ENCODE measurements at places on chromosomes 1 and 21.

GRCh38 chr1:163035446-163036249 lies 33.5 kb upstream of the RGS4 start:
- peak; percentile 91 for DNase-seq

GRCh38 chr1:44270686-44271628 lies 57.7 kb downstream of the DMAP1 start:
- no peak for DNase-seq

DNA sequence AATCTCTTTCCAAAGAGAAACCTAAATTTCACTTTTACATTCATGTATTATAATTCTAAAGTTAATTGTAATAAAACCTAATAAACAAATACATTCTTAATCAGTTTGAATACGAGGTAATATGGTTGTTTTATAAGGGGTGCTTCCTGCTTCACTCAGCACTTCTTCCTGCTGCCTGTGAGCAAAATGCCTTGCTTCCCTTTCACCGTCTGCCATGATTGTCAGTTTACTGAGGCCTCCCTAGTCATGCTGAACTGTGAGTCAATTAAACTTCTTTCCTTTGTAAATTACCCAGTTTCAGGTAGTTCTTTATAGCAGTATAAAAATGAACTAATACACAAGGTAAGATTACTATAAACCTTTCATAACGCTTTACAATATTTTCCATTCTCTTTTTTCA lies 491.1 kb upstream of the LRRC7 start:
- no peak for DNase-seq

DNA sequence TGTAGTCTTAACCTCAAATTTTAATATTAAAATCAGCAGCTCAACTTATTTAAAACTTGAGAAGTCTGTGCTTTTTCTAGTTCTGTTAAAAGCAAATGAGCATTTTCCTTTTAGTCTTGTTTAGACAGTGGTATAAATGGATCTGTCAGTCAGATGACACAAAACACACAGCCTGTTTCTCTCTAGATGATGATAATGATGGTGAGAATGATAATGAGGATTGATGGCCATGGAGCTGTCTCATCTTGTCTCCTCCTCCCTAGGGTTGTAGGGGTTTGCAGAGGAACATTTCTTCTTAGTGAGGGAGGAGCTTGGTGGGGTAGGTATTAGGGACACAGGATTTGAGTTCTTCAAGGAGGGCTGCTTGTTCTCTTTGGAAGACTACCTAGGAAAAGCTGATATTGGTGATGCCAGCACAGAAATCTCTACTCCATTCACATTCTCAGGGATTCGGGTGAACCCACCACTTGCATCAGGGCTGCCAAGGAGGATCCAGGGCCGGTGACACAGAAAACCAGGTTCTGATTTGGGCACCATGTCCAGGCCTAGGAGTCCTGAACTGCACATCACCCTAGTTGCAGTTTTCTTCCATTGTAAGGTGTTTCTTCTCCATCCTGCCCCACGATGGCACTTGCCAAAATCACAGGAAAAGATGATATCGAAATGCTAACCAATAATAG lies 147.6 kb downstream of the RHOU start:
- no peak for DNase-seq

GRCh38 chr1:11474826-11475225 lies 4.1 kb upstream of the DISP3 start:
- DNase-seq = no peak

DNA sequence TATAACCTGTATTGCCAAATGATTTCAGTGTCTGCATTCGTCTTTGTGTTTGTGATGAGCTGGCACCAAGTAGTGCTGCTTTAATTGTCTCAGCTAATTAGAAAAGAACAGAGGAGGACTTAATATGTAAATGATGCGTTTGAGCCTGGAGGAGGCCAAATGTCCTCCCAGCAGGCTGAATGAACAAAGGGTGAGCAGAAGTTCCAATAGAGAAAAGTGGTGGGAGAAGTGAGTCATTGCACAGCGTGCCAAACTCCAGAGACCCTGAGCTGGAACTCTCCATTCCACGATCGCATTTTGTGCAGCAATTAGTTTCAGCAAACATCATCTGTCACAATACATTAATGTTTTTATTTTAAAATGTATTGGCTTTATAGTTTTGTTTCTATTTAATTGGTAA lies 17.9 kb downstream of the ETV3L start:
- DNase-seq = no peak

GRCh38 chr1:71572038-71572437 lies 491.2 kb upstream of the ZRANB2 start:
- no peak for DNase-seq

- DNase-seq = no peak
These were observed 64.0 kb upstream of the DNAH14 start for GRCh38 chr1:224865510-224865909.

GRCh38 chr1:26111530-26112406 lies at the start of gene PDIK1L:
TSS of gene PDIK1L (plus strand) at chr1:26111824. CDS start at chr1:26114309, 2,485 bp downstream.
- DNase-seq = peak; percentile 88

DNA sequence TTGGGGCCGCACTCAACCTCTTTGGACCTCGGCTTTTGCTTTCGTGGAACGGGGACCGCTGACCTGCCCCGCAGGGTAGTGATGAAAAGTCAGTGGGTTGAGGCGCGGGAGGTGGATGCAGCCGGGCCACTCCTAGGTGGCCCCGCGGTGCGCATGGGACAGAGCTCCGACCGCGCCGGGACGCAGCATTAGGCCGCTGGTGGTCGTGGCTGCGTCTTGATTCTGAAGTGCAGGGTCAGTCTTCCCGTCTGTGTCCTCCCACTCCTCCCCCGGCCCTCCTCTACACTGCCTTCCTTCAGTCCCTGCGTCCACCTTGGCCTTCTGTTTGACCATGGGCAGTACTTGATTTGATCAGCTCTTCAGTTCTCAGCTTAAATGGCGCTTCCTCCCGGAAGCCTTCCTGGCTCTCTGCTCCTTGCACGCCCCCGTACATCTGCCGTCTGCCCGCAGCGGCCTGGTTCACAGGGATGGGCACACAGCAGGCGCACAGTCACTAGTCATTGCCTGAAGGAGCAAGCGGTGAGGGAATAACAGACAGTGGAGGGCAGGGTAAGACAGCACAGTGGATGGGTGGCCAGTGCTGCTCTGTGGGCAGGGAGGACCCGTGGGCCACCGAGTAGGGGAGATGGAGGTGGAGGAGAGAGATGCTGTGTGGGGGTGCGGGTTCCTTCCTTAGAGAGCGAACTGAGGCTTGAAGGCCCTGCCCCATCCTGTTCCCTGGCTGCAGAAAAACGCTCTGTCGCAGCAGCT lies 633 bp downstream of the THEMIS2 start:
- DNase-seq = no peak

DNA sequence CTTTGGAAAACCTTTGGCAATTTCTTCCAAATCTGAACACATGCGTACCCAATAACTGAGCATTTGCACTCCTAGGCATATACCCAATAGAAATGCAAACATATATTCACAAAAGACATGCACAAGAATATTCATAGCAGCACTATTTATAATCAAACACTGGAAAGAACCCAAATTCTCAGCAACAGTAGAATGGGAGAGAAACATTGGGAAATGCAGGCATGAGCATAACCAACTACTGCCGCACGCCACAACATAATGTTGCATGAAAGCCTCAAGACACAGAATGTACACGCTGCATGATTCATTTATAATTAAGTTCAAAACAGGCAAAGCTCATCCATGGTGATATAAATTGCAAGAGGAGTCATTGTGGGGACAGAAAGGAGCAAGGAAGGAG lies 69.5 kb upstream of the FBXO28 start:
- DNase-seq = no peak

DNA sequence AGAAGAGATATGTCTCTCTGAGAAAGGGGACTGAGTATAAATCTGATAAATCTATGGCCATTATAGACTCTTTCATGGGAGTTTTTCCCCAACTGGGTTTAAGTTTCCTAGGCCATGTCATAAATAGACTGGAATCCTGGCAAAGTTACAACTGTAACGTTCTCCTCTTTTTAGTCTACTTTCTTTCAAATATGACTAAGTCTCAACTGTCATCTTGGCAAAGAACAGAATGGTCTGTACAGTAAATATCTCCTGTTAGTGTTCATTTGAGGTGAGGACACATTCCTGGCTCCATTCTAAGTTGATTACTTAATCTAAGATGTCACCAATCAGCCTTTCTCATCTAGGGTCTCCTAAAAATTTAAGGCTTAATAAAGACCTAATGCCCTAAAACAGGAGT lies 300.5 kb downstream of the BRINP2 start:
- DNase-seq = no peak

- DNase-seq = no peak
These were observed 17.0 kb upstream of the POU3F1 start for GRCh38 chr1:38063616-38064015.

- no peak for DNase-seq
These were observed 119.1 kb upstream of the GALNT2 start for GRCh38 chr1:229947968-229948367.

- no peak for DNase-seq
These were observed 63.6 kb downstream of the RHBG start for GRCh38 chr1:156432669-156433018.

DNA sequence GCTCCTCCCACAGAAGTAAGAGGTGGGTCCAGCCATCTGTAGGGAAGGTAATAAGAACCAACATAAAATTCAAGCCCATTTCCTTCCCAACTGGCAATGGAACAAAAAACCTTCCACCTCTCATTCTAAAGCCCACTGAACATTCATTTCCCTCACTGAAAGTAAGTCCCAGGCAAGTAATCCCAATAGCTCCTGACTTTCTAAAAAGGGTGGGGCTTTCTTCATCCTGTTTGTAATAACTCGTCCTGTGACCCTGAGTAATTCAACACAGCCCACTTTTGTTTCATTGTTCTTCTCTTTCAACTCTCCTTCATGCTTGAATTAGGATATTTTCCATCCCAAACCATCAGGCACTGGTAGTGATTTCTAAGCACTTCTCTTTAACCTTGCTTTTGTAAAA lies 74.9 kb downstream of the DAB1 start:
- DNase-seq = no peak

DNA sequence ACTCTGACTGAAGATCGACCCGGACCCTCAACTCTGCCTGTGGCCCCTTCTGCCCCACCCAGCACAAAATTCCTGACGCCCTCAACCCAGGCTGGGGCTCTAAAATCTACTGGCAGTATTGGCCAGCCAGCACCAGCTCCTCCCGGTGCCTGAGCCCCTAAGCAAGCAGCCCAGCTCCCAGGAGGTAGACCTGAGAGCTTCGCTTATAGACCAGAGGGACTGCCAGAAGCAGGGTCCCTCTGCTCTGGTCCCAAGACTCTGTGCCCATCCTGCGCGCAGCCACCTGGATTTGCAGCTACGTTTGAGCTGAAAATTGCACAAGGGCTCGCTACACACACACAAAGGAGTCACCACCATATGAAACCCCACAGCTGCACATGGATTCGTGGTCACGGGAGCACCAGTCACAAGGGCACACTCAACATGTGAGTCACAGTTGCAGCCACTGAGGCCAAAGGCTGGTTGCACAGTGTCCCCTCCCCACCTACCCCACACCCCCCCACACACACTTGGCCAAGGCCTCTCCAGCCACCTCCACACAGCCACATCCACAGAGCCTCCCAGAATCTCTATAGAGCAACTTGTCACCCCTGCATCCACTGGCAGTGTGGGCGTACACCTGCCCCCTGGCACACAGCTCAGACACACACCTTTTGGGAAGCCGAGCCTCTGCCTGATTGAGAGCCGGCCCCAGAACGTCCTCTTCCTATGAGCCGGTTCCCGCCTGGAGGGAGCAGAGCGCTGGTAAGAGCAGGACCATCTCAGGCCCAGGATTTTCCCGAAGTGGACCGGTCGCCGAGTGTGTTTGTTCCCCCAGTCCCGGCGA lies 1.1 kb upstream of the DMBX1 start:
- no peak for DNase-seq

GRCh38 chr1:54545916-54546635 lies 2.0 kb upstream of the ACOT11 start:
- DNase-seq = no peak

Measured in BE2C (cell line).